ENCODE measurements at places on chromosomes 16 and 17.

GRCh38 chr17:81218459-81218858 is 4.3 kb downstream of the CEP131 start:
- no peak for DNase-seq

- no peak for DNase-seq
These were observed 65.9 kb downstream of the PCTP start for GRCh38 chr17:55816532-55817396.

GRCh38 chr17:71799657-71800056 is 321.2 kb upstream of the SOX9 start:
- DNase-seq = no peak

- DNase-seq = no peak
These were observed 26.8 kb downstream of the ZFP1 start for GRCh38 chr16:75175074-75175473.

GRCh38 chr16:19883966-19884485 is 622 bp downstream of the GPRC5B start:
- DNase-seq = no peak

DNA sequence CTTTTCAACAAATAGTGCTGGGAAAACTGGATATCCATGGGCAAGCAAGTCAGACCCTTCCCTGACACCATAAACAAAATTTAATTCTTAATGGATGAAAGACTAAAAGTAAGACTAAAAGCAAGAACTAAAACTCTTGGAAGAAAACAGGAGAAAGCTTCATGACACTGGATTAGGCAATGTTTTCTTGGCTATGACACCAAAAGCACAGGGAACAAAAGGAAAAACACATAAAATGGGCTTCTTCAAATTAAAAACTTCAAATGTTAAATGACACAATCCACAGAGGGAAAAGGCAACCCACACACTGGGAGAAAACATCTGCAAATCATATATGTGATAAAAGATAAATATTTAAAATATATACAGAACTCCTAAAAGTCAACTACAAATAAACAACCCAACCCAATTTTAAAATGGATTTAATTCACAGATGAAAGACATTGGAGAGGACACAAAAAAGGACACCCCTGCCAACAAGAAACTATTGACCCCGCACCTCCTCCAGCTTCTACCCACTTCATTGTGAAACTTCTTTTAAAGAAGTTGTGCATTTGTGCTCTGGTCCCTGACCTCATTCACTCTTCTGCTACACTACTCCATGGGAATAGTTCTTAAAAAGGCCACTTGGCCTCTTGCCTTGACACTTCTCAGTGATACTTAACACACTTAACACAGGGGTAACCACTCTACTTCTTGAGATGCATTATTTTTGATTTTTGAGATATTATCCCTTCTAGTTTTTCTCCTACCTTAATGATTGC is 80.3 kb downstream of the TRIM37 start:
- DNase-seq = no peak

- DNase-seq = no peak
These were observed 84.7 kb upstream of the CLEC3A start for GRCh38 chr16:77937473-77938149.

DNA sequence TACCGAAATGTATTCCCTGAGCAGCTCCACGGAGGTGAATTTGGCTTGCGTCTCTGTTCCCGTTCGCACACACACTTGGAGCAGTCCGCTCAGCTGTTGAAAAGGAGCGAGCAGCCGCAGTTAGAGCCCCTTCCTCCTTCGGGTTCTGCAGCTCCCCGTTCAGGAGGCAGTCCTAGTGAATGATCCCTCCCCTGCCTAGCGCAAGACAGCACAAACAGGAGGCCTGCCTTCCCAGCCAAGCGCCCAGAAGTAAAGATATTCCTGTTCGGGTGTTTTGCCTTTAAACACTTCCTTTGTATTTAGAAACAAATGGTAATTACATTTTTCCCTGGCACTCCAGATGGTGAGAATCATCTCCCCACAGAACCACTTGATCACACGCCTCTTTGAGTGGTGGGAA is 64.7 kb downstream of the ABCC12 start:
- DNase-seq = no peak
